ENCODE measurements at places on chromosomes 13 and 19.

DNA sequence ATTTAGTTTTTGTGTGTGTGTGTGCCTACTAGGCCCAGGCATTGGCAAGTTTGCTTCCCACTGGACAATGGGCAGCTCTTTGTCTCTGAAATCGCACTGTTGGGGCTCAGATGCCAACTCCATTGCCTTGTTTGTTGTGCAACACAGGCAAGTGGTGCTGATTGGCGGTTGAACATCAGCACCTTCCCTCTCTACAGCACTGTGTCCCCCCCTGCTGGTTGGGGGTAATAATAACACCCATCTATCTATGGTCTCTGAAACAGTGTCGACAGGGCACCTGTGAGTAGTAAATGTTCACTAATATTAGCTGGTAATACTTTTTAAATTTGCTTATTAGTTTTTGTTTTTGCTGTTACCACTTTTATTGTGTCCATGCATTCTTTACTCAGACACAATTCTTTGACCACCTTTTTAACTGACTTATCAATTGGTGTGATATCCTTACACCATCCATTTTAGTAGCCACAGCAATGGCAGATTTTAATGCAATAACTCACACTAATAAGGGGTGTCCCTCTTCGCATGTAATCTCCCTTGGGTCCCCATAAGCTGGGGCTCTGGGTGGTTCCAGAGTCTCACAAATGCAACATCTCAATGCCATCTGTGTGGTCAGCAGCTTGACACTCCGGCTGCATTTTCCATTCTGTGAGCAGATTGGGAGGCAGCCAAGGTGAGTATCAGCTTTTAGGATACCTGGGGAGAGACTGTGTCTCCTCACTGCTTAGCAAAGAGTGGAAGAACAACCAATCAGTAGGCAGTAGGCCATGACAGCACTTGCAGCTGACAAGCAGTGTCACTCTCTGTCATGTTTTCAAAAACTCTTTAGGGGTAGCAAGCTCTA, 47.7 kb upstream of the UQCRFS1 start:
- no peak for DNase-seq

GRCh38 chr13:110220471-110220870, 86.5 kb downstream of the COL4A1 start:
- no peak for DNase-seq

DNA sequence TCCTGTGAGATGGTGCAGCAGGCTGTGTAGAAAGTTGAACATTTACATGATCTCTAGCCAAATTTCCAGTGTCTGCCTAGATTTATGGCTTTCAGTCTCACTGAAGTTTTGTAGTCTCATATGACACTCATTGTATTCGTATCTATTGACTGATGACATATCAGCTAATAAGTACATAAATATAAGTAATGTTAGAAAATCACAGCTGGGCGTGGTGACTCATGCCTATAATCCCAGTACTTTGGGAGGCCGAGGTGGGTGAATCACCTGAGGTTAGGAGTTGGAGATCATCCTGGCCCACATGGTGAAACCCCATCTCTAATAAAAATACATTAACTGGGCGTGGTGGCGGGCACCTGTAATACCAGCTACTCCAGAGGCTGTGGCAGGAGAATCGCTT, 54.7 kb upstream of the HTR2A start:
- no peak for DNase-seq

- DNase-seq, result no peak
Measured at GRCh38 chr13:86174622-86175021, 375.4 kb upstream of the SLITRK6 start.

GRCh38 chr19:21571316-21571715, 65.9 kb downstream of the ZNF429 start:
- DNase-seq, result no peak

DNA sequence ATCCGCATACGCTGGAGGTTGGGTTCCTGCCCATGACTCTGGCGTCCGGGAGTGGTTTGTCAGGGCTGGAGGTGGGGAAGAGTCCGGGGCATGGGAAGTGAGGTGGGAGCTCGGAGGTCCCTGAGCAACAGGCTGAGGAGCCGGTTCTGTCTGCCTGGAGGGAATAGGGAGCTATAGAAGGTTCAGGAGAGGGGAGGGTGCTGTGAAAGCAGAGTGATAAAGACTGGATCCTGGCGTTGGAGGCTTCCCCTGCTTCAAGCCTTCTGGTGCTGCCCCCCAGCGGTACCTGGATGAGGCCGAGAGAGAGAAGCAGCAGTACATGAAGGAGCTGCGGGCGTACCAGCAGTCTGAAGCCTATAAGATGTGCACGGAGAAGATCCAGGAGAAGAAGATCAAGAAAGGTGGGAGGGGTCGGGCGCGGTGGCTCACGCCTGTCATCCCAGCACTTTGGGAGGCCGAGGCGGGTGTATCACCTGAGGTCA, 2.6 kb downstream of the HMG20B start:
- DNase-seq, result no peak

DNA sequence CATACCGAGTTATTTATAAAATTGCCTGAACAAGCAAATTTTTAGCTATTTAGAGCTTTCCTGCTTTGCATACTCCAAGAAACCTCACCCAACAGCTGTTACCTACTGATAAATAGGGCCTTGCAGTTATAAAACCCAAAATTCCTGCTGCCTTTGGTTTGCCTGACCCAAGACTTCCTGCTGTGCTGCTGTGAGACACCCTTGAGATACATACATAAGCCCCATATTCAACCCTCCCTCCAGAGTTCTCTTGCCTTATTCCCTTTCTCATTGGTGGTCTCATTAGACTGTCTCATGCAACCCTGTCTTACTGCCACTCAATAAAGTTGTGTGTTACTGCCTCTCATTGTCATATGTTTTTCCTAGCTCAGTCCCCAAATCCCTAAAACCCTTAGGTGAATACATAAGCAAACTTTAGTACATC, 677.6 kb downstream of the UQCRFS1 start:
- no peak for DNase-seq

- no peak for DNase-seq
Measured at GRCh38 chr19:43799502-43800142, 2.6 kb downstream of the LYPD5 start.

- no peak for DNase-seq
Measured at GRCh38 chr13:20461860-20462532, 63.7 kb downstream of the CRYL1 start.

DNA sequence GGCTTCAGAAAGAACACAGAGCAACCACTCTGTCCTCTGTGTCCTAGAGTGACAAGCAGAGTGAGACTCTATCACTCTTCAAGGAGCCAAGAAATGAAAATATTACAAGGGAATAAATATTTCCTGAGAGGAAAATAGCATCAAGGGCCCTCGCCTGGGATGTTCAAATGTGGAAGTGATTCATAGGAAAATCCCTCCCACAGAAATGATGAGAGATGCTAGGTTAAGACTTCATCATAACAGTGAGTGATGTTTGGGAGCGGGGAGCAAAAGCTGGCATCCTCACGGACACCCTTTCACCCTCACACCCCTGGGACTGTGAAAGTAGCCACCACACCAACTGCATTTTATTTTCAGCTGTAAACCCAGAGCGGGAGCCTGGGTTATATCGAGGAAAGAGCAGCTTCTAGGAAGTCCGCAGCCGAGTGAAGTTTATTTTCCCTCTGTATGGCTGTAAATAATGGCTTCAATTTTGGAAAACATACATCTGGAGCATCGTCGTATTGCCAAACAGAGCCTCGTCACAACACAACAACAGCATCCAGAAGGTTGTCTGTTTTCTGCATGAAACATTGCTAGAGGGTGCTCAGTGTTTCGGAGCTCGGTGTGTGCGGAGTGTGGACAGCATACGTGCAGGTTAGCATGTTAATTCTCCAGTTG, 54.8 kb downstream of the DLEU7 start:
- DNase-seq, result no peak

GRCh38 chr19:43380008-43380407, 26.5 kb downstream of the CD177 start:
- DNase-seq, result no peak

- DNase-seq, result no peak
Measured at GRCh38 chr13:48431431-48431830, 18.5 kb upstream of the LPAR6 start.

- DNase-seq, result no peak
Measured at GRCh38 chr19:54114340-54115108, 933 bp downstream of the TFPT start.

- DNase-seq, result no peak
Measured at GRCh38 chr19:8148410-8149260, 757 bp downstream of the FBN3 start.

DNA sequence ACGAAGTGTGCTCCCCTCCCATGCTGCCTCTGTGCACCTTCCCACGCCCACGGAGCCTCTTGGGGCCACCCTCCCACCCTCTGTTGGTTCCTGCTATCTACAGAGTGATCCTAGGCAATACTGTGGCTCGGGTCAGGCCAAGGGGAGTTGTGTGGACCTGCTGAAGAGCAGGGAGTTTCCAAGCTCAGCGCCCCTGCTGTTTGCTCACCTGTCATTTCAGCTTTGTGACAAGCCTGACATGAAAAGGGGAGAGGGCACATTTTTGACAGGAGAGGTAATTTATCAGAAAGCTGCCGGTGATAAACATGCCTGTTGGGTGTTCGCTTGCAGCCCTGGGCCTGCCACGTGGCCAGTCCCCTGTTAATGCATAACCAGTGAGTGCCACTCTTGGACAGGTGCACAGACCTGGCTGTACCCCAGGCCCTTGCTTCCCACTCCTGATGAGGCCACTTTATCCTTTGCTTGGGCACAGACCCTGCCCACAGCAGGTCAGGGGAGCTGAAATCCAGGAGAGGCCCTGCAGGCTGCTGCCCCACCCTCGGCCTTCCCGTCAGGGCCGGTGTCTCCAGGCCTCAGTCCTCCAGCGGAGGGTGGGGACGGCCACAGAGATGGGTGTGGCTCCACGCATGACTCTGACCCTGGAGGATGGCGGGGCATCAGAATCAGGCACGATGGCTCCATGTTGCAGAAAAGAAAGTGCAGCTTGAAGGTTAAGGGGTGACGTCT, 201.5 kb upstream of the GPR12 start:
- no peak for DNase-seq

GRCh38 chr13:67229481-67230403, at the start of gene PCDH9:
PCDH9 (minus strand) TSS chr13:67230336; CDS start chr13:67228440, 1,896 bp downstream.
- DNase-seq, result no peak

DNA sequence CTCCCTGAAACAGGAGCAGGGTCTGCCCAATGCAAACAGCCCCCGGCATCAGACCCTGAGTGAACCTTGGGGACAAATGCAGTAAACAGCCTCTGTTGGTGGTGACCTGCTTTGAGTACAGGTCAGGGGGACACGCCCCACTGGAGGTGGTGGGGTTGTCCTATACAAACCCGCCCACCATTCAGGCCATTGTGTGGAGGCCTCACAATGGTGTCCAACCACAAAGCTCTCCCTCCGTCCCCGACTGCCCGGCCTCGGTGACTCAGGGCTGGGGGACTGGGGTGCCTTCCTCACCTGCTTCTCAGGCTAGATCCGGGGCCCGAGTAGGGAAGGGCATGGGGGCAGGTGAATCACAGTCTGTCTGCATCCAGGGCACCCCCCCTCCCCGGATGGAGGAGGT, 1.5 kb downstream of the MUC16 start:
- no peak for DNase-seq

DNA sequence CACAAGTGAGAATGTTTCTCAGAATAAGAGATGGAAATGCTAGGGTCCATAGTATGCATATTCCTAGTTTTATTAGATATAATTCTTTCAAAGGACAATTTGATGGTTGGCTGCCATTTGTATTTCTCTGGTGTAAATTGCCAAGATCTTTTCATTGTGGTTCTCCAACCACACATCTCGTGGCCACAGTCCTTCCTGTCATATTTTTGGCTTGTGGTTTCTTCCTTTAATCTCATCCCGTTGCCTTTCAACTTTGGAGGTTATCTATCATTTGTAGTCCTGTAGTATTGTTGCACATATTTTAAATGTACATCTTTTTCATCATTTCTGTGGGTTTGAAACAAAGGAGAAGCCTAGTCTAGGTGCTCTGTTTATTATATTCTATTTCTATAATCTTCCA, 61.2 kb downstream of the WASF3 start:
- DNase-seq, result no peak

- DNase-seq, result no peak
Measured at GRCh38 chr19:55442372-55442961, 633 bp downstream of the SHISA7 start.

DNA sequence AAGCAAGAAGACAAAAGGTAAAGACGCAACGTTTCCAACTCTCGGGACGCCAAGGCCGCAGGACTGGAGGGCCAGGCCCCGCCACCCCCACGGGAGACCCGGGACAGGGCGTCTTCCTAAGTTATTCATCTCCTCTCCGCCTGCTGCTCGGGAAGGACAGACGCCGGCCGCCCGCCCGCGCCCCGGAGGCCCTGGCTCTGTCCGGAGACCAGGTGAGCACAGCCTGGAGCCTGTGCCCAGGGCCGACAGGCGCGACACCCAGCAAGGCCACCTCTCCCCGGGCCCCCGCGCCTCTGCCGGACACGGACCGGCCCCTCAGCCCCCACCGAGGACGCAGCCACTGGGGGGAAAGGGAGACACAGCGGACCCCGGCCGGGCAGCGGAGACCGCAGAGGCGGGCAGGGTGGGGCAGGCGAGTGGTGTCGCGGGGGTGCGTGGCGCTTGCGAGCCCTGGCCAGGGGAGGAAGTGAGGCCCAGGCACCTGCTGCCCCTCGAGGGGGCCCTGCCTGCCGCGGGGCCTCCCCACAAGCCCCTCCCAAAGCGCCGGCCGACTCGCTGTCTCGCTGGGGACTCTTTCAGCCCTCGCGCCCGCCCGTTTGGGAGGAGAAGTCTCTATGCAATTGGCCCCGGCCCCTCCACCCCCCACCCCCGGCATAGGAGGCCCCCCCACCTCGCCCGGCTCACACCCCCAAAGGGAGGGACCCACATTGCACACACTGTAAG, 17.2 kb downstream of the SMIM24 start:
- no peak for DNase-seq

DNA sequence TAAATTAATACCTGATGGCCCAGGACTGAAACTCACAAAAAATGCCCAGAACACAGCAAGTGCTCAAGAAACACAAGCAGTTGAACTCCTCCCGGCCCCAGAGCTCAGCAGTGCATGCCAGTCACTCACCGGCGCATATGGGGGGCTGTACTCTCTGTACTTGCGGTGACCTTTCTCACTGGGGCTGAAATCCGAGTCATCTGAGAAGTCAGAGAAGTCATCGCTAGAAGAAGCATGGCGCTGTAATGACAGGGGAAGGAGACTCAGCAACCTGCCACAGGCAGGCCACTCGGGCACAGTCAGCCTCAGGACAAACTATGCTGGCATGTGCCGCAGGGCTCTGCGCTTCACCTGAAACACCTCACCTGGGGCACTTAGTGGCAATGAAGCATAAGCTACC, 19.7 kb downstream of the ZC3H4 start:
- no peak for DNase-seq

DNA sequence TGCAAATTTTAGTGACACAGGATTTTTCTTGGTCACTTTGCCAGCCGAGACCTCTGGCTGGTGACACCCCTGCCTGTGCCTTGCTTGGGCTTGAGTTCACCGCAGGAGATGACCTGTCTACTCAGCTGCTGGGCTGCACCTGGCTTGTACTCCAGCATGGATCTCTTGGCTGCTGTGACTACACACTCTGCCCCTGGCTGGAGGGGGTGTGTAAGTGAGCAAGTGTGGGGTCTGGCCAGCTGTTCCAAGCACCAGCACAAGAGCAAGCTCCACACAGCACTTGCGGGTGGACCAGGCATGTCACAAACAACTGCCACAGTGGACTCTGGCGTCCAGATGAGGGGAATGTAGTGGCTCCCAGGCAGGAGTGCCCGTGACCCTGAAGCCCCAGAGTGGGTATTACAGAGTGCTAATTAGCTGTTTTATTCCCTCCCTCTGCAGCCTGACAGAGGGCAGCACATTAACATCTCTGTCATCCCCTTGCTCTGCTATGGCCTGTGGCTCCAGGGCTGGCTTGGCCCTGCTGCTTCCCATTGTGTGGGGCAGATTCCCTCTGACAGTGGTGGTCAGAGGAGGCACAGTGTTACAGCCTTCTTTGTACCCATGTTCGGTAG, 1387.2 kb downstream of the OLFM4 start:
- no peak for DNase-seq

Data from stimulated activated CD4-positive, alpha-beta T cell treated with anti-CD3 and anti-CD28 coated beads, Interleukin-1b, Interleukin-23, amount 100 ng/mL, for 1 hour (primary cell).